ENCODE measurements at places on chromosomes 5 and 9. TPM values are rescaled to one million over a fixed set of nuclear protein-coding genes. Genes with fewer than 3 reads are reported as not detected.

DNA sequence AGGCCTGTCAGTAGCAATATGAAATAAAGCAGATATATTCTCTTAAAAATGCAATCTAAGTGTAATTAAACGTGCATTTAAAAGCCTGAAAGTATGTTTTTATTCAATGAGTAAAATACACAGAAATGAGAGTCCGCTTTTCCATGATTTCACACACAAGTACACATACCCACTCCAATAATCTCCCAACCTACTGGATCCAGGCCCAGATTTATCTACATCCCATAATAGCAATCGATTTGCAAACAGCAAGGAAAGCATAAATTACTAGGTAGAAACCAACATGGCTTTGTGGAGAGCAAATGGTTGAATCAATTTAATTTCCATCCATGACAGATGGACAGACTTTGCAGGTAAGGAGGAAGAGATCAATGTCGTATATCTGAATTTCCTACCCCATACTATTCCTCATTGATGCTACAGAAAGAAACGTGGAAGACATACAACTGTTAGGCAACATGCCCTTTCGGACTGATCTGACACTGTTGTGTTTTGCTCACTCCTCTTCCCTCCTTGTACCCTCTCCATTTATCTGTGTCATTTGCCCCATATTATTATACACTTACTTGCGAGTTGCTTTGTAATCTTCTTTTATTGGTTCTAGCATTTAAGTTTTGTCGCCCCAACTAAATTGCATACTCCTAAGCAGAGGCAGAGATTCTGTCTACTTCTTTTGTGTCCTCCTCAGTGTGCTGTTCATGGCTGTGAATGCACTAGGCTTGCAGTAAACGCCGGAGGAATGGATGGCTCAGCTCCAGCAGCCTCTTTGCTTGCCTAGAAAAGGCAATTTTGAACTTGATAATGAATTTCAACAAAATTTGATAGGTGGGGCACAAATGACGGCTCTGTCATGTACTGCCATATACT is 133.6 kb downstream of the NFIB start:
- DNase-seq = no peak

- DNase-seq = no peak
Observed at GRCh38 chr5:73151766-73152410, 21.1 kb upstream of the TMEM174 start.

GRCh38 chr5:170478306-170478705 is 25.5 kb upstream of the KCNIP1 start:
- no peak for DNase-seq

DNA sequence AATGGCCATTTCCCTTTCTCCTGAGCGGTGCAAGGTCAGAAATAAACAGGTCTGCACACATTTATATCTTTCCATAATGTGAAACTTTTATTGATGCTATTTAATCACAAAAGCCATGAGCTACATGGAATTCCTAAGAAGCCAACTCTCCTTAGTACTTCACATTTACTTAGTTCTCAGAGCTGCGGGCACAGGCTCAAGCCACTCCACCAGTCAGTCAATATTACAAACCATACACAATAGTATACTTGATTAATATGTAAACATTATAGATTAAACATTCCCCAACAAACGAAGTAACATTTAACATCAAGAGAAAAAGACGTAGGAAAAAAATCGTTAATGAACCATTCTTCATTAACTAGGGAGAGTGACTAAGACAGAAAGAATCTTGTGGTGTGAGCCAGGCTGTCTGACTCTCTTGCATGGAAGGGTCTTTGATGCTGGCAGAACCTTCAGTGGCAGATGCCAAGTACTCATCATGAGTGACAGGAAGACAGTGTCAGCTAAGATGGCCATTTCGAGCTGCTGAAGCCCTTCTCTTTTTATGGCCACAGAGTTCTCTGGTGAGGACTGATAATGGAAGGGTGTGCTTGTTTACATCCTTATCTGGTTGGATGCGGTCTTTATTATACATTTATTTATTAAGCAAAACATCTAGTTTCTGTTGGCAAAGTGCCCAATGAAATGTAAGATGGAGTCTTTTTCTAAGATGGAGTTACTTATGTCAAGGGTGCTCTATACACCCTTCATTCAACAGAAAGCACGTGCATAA is 115.5 kb upstream of the TUT7 start:
- no peak for DNase-seq

- no peak for DNase-seq
Observed at GRCh38 chr5:44911501-44911900, 102.8 kb downstream of the MRPS30 start.

The TNC gene
- 0.07 TPM for total RNA-seq

The NR6A1 gene
- total RNA-seq = 0.39 TPM

- DNase-seq = no peak
Observed at GRCh38 chr5:128633901-128634300, 95.9 kb upstream of the FBN2 start.

All from pulmonary artery endothelial cell (primary cell).